ENCODE measurements at places on chromosomes 11 and 22.
A peak's percentile ranks its signal among the peaks of the same experiment; 100 is the strongest.

DNA sequence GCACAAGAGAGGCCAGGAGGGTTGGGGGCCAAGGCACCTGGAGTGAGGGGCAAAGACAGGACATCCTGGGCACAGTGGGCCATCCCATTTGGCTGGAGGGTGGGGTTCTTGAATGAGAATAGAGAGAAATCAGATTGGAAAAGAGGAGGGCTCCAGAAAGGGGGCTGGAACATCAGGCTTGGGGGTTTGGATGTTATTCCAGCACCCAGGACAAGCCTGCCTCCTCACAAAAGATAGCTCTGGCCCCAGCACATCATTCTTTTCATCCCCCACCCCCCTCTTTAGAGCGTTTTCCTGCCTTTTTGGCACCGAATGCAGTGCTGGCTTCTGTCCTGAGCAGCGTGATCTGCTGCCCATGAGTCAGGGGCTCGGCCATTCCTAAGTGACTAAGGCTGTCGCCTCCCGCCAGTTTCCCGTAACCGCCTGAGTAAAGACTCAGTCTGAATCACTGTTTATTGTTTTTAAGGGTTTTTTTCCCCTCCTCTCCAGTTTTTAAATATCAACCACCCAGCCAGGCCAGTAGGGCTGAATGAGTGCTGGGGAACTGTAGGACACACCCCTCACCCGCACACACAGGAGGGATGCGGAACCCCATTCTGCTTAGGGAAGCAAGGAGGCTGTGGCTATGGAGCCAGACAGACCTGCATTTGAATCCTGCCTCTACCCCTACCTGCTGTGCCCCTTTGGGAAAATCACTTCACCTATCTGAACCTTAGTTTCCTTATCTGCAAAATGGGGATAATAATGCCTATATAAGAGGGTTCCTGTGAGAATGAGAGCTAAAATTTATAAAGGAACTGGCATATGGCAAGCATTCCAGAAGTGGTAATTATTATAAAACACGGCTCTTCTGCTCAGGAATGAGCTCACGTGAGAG lies 32.4 kb upstream of the NAV2 start:
- peak; percentile 89 for DNase-seq

DNA sequence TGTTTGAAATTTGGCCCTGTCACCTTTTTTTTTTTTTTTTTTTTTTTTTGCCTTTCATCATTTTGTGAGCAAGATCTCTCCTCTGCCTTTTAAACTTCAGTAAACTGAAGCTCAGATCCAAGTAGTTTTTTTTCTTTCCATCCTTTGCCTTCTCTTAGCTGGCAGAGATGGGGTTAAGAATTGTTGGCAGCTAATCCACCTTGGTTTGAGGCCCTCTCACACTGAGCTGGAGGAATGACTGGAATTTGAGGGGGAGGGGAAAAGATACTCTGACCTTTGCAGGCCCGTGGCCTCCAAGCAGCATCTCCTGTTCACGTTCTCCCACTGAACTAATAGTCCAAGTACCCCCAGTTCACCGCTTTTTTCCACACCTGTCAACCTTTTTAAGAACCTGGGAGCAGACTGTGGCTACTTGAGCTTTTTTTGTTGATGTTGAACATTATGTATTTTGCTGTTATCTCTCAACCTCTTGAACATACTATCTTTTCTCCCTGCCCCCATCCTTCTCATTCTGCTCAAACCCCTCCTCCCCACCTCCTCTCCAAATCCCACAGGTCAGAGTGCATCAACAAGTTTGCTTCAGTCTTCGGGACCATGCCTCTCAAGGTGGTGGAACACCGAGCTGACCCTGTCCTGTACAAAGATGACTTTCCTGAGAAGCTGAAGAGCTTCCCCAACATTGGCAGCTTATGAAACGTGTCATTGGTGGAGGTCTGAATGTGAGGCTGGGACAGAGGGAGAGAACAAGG lies 66.2 kb downstream of the ALX4 start:
- peak; percentile 36 for DNase-seq

DNA sequence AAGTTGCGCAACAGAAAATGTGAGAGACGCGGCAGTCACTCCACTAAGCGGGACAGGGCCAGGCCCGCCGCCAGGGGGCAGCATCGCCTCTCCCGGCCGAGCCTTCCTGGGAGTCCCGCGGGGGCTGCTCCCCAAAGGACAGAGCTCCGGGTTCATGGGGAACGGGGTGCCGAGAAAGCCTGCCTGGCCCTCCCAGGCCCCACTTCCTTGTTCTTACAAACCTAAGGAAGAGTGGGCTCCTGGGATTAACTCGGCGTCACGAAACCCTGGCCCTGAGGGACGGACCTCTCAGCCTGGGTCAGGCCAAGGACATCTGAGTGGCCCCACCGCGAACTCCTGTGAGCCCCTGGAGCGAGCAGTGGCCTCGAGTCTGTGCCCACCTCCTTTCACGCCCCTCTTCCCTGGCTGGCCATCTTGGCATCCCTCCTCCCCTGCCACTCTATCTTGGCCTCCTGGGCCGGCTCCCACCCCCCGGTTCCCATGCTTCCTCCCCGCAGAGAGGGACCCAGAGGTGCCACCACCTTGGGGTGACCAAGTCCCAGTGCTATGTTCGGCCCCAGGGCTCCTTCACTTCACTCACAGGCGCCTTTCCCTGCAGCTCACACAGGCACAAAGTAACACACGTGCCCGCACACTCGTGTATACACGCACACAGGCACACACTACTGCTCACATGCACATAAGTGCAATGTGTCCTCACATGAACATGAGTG lies 99.9 kb upstream of the FGF3 start:
- DNase-seq, result peak; percentile 60

GRCh38 chr11:123168241-123168640 lies 26.8 kb downstream of the CLMP start:
- peak; percentile 84 for DNase-seq

- no peak for DNase-seq
These were observed 58.0 kb downstream of the THAP12 start for GRCh38 chr11:76322942-76323341.

Data from fibroblast of villous mesenchyme (primary cell).